ENCODE measurements at places on chromosomes 2 and 18.

- DNase-seq = no peak
Observed at GRCh38 chr2:200025717-200026116, 70.3 kb downstream of the MAIP1 start.

- DNase-seq = no peak
Observed at GRCh38 chr2:109331896-109332848, 203.2 kb downstream of the SH3RF3 start.

DNA sequence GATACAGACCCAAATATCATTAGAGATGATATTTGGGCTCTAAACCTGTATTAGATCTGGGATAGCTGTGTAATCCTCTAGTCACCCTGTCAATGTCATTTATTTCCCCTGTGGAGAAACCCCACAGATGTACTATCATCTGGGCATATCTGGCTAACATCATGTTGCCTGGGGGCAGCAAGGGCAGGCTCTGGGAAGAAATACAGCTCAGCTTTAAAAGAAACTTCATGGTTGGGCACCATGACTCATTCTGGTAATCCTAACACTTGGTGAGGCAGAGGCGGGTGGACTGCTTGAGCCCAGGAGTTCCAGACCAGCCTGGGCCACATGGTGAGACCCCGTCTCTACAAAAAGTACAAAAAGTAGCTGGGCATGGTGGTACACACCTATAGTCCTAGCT, 282.5 kb downstream of the SLC8A1 start:
- DNase-seq = no peak

- no peak for DNase-seq
Observed at GRCh38 chr18:13546638-13547037, 179.7 kb downstream of the FAM210A start.

DNA sequence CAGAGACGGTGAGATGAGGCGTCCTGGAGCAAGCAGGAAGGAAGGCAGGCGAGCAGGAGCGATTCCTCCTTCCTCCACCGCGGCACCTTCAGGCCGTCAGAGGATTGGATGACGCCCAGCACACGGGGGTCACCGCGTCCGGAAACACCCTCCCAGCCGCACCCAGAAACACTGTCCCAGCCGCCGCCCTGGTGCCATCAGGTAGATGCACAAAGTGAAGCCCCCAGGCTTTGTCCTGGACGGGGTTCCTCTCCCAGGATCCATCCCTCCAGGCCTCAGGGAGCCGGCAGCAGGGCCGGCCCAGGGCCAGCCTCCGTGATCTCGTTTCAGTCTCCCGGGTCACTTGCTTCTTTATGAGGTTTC, 31.5 kb downstream of the RTP5 start:
- no peak for DNase-seq

GRCh38 chr18:74742573-74743243, 145.0 kb downstream of the ZNF407 start:
- DNase-seq = no peak

DNA sequence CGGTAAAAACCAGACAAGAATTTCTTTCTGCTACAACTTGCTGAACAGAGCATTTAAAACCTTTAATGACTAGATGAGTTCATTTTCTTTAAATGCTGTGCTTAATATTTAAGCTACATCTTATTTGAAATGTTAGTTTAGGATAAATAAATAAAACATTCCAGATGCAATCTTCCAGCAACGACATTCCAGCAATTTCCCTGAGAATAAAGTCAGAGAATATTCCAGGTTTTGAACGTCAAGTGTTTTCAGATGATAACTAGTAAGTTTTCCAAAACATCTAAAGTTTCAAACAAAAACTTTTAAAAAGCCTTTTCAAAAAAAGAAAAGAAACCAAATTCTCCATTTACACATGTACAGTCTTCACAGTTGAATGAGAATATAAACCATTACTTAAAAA, 104.8 kb downstream of the PPP1R1C start:
- DNase-seq = no peak

DNA sequence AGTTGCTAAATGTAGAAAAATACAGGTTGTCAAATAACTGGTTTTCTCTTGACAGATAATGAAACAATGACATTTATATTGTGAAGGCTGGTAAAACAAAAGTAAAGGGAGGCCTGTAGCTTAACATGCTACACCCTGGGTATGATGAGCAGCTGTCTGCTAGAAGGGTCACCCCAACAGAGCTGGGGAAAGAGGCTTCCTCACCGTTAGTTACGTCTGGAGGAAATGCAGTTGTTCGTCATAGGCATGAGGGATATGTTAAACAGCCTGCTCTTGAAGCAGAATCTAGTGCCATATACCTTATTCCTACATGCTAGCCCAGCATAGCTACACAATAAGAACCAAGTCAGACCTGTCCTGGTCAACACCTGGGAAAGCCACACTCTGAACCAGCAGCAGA, 49.9 kb downstream of the LPIN2 start:
- DNase-seq = no peak

- DNase-seq = no peak
Observed at GRCh38 chr18:67840379-67840778, 323.9 kb upstream of the DSEL start.

- no peak for DNase-seq
Observed at GRCh38 chr18:74172697-74173433, 24.5 kb downstream of the TIMM21 start.

- no peak for DNase-seq
Observed at GRCh38 chr2:15935189-15935588, 5.2 kb upstream of the MYCN start.

DNA sequence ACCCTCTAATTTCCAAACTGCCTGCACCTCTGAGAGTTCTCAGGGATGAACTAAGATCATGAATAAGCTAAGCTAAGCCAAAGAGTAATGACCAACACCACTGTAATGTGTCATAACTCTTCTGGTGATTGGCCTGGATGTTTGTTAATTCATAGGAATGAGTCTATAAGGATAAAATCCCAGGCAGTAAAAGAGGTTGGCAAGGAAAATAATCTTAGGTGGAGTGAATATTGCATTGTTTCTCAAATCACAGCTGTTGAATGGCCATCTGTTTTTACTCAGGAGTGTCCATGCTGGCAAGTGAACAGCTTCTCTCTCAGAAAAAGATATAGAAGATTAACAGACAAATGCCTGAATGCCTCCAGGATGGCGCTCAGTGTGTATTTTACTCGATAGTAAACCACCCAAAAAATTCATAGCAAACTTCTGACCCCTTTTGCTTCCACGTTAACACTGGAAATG, 60.8 kb upstream of the GLS start:
- DNase-seq = no peak

- DNase-seq = no peak
Observed at GRCh38 chr18:36534154-36534688, 236.7 kb downstream of the FHOD3 start.

GRCh38 chr18:9539283-9539682, 64.0 kb downstream of the RALBP1 start:
- no peak for DNase-seq

- DNase-seq = no peak
Observed at GRCh38 chr2:171056307-171056706, 104.4 kb downstream of the TLK1 start.

DNA sequence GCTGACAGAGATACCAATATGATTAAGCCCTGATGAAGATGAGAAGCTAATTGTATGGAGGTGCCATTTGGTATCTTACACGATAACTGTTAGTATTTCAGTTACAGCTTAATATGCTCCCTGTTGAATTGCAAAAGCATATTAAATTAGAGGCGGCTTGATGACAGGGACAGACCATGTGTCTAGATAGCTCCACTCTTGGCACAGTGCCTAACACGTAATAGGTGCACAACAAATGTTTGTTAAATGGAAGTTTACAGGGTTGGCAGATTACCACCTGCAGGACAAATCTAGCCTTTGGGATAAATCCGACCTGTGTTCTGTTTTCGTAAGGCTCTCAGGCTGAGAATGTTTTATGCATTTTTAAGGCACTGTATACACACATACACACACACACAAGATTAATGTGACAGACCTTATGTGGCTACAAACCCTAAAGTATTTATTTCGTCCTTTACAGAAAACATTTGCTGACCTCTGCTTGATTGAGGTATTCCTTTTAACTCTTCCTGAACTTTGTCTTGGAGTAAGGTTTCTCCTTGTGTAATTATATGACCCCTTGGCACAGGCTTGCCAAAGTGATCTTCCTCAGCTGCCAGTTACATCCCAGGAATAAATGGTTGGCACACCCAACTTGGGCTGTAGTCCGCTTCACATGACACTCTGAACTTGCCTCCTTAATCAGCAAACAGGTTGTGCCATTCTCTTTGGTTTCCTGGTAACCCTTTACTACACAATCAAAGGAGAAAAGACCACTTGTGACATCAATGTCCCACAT, 348.9 kb downstream of the HRH4 start:
- no peak for DNase-seq

DNA sequence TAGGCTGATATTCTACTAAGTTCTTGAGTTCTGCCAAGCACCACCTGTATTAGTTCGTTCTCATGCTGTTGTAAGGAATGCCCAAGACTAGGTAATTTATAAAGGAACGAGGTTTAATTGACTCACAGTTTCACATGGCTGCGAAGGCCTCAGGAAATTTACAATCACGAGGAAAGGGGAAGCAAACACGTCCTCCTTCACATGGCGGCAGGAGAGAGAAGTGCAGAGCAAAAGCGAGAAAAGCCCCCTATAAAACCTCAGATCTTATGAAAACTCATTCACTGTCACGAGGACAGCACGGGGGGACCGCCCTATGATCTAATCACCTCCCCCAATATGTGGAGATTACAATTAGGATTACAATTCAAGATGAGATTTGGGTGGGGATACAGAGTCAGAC, 47.7 kb upstream of the YWHAQ start:
- no peak for DNase-seq

- no peak for DNase-seq
Observed at GRCh38 chr2:27186613-27187345, 25.1 kb upstream of the ATRAID start.

- DNase-seq = no peak
Observed at GRCh38 chr18:74370115-74370514, 54.5 kb downstream of the C18orf63 start.

DNA sequence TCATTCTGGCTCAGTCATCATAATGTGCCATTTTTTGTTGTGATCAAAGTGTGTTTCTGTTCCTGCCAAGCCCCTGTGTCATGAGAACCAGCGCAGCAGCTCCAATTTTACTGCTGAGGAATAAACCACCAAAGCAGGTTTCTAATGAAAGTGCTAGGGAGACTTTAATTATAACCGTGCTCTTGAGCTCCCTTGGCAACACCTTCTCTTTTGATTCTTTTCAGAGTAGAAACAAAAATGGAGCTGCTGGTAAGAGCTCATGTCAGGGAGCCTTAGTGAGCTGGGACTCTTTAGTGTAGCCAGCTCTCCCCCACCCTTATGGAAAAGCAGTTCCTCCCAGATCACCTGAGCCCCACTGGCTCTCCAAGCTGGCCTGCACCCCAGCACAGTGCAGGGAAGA, 74.3 kb downstream of the LYPD1 start:
- no peak for DNase-seq

DNA sequence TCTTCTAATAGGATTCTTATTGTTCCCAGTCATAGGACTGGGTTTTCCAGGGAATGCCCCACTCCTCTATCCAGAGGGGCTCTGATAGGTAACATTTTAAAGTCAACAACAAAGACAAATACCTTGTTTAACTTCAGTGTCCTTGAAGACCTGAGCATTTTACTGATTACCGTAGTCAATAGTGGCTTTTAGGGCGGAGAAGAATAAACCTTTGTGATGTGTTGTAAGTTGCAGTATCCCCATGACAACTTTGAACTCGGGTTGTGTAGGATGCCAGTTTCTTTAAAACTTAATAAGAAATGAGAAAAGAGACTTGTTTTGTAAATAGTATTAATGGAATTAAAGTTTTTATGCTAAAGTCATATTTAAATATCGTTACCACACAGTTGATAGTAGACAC, 6.0 kb downstream of the GATA6 start:
- DNase-seq = no peak

DNA sequence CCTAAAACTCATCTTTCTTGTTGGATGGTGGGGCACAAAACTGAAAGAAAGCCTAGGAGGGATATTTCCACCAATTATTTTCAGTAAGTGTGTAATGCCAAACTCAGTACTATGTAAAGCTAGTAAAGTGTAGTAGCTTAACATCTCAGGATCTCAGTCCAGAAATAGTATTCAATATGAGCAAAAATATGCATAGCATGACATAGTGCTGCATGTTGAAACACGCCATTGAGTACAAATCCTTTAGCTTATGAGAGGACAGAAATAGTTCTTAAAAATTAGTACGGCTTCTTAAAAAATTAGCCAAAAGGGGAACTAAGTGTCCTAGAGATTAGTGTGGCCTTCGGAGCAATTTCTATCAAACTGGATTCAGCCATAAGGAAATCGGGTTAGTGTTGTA, 21.7 kb upstream of the ATL2 start:
- no peak for DNase-seq

DNA sequence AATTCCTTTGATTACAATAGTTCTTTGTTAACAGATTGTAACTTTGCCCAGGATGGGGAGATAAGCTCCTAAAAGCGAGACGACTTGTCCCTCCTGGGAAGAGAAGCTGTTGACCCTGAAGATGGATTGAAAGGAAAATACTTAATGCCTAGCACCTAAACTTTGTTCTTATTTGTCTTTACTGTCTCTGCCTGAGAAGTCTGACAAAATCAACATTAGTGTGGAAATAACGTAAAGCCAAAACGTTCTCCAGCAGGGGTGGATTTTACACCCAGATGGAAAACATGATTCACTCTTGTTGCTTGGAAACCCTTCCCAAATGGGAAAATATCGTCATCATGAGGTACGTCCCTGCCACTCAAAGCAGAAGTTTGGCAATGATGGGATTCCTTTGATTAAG, 450.1 kb downstream of the SLC4A3 start:
- no peak for DNase-seq

GRCh38 chr2:127568128-127568527, 32.6 kb downstream of the MYO7B start:
- no peak for DNase-seq

All from activated CD8-positive, alpha-beta memory T cell treated with anti-CD3 and anti-CD28 coated beads for 4 hours (primary cell).